ENCODE measurements at places on chromosomes 2 and 18. TPM values are rescaled to one million over a fixed set of nuclear protein-coding genes. Genes with fewer than 3 reads are reported as not detected.

PRKAG3 gene
- not detected for total RNA-seq

RTTN gene
- 13.5 TPM for total RNA-seq

SCN2A gene
- 0.14 TPM for total RNA-seq

DNA sequence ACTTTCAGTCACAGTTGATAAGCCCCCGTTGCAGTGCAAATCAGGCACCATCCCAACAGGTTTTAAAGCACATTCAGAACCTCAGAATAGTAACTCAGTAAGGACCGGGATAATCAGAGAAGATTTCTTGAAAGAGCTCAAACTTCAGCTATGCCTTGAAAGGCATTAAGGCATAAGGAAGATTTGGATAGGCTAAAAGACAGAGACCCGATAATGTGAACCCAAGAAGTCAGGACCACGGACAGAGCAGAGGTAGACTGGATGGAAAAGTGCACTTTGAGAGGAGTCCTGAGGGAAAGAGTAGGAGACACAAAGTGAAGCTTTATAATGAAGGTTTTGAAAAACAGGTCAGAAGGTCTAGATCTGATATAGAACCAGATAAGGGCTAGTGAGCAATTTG, 36.9 kb upstream of the KLF7 start:
- no peak overlapping the region for H3K27ac ChIP-seq
- no peaks in the 10 kb centered on the region for H3K27me3 ChIP-seq
- no peak for DNase-seq
- no peaks in the 10 kb centered on the region for H3K4me1 ChIP-seq

DNA sequence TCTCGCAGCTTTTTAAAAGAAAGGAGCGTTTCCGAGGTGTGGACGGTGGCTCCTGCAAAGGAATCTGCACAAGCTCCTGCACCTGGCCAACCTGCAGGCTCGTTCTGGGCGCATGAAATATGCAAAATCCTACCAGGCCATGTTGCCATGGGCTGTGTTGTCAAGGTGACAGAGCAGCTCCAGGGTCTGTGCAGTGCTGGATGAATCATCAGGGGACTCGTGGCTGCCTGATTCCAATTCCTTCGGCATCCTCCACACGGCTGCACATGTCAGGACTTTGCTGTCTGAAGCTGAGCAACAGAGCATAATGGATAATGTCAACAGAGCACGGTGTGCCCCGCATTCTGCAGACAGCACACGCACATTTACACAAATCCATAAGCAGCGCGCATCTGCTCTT, 120.5 kb downstream of the EIPR1 start:
- H3K27me3 ChIP-seq: no peaks in the 10 kb centered on the region
- no peak for DNase-seq
- no peak overlapping the region for H3K27ac ChIP-seq
- H3K36me3 ChIP-seq: no peaks in the 10 kb centered on the region

Measured in transverse colon (tissue), 4 donors.